Osteocyte (in vitro differentiated cells): ENCODE measurements at places on chromosomes 13 and 19. TPM values are rescaled to one million over a fixed set of nuclear protein-coding genes. Genes with fewer than 3 reads are reported as not detected.

CYP4F2 gene
- total RNA-seq: not detected in 2 replicates

LILRA5 gene
- total RNA-seq: not detected in 2 replicates

PABPC3 gene
- 0.10 and 0.16 TPM in 2 replicates for total RNA-seq

ZNF582 gene
- 3.8 and 6.1 TPM in 2 replicates for total RNA-seq
